Hair follicle dermal papilla cell (primary cell): ENCODE measurements at places on chromosomes 12 and 14. TPM values are rescaled to one million over a fixed set of nuclear protein-coding genes. Genes with fewer than 3 reads are reported as not detected.

FITM1 gene
- not detected in 2 replicates for total RNA-seq

SLC17A8 gene
- total RNA-seq = not detected in 2 replicates

VRTN gene
- not detected in 2 replicates for total RNA-seq

P2RX2 gene
- total RNA-seq = not detected in 2 replicates

PTGDR gene
- total RNA-seq = 0.16 TPM in 1 of 2 replicates, not detected in the other

RTN1 gene
- total RNA-seq = 1.5 and 2.9 TPM in 2 replicates

LRCOL1 gene
- total RNA-seq = not detected in 2 replicates

GPR84 gene
- total RNA-seq = 0.12 and 0.16 TPM in 2 replicates

RNASE1 gene
- not detected in 2 replicates for total RNA-seq
